Activated CD4-positive, CD25-positive, alpha-beta regulatory T cell treated with anti-CD3 and anti-CD28 coated beads, Interleukin-2, amount 50 U/mL, for 72 hours (primary cell): ENCODE measurements at places on chromosomes 12 and 14.

- DNase-seq, result no peak
Measured at GRCh38 chr12:116076399-116076798, 201.1 kb downstream of the MED13L start.

DNA sequence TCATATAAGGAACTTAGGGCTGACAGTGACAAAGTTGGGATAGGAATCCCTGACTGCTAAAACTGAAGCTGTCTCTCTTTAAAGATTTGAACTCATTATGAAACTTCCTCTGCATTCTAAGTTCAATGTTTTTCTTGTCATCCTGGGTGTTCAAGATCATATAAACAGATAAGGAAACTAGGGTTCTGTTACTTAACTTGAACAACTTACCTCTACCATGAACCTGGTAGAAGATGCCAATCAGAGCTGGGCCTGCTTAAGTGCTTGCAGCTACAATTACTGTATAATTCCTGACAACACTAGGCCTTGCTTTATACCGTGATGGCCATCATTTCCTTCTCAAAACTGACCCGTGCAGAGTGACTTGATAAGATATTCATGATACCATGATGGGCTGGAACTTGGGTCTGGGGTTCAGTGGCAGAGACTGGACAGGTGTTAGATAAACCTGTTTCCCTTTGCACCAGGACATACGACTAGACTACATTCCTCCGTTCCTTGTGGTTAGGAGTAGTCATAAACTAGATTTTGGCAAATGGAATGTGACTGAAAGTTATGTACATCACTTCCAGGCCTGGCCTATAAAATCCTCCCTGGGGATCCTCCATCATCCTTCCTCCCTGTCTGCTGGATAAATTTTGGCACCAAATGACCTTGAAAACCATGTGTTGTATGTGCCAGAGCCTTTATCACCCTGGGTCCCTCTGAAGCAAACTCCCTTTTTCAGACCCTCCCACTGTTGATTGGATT is 172.2 kb upstream of the PRICKLE1 start:
- no peak for DNase-seq

GRCh38 chr12:124517260-124518050 is 50.0 kb downstream of the NCOR2 start:
- DNase-seq, result no peak

GRCh38 chr12:111677186-111677585 is 8.6 kb downstream of the BRAP start:
- no peak for DNase-seq

DNA sequence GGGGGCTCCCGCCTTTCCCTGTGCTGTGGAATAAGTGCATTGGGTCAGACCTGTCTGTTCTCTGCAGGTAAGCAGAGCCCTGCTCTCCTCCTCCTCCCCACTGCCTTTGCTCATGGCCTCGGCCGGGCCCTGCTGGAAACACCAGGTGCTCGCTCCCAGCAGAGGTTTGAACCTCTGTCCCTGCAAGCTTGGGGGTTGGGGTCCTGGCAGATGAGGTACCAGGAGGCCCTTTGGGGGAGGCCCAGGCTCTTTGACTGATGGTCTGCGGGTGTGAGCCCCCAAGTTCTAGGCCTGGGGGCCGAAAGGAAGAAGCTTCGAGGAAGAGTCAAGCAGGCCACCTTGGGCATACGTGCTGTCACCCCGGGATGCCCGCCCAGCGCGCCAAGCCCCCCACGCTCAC is 22.1 kb upstream of the CEP170B start:
- DNase-seq, result no peak

DNA sequence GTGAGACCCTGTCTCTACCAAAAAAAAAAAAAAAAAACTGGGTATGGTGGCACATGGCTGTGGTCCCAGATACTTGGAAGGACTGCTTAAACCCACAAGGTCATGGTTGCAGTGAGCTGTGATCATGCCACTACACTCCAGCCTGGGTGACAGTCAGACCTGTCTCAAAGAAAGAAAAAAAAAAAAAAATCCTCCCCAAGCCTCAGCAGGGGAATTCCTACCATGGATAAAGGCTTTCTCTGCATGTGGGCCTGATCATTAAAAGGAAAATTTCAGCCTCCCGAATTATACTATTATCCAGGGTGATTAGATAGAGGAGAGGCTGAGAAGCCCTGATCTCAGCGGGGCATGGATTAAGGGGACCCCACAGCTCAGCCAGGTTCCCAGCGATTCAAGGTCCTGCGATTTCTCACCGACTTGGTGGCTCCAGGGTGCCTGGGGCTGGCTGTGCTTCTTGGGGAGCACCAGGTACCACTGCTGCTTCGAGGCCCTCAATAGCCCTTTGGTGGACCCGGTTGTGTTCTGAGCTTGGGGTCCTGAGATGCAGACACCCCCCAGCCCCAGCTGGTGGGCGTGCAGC is 5.6 kb downstream of the SH2B3 start:
- DNase-seq, result no peak

- DNase-seq, result no peak
Measured at GRCh38 chr12:76547526-76547925, 12.0 kb downstream of the OSBPL8 start.

- DNase-seq, result no peak
Measured at GRCh38 chr14:80077262-80077661, 134.0 kb downstream of the DIO2 start.

- DNase-seq, result no peak
Measured at GRCh38 chr14:74630881-74631690, 19.0 kb upstream of the LTBP2 start.

GRCh38 chr12:111086947-111087700 is 166.7 kb upstream of the MYL2 start:
- no peak for DNase-seq

DNA sequence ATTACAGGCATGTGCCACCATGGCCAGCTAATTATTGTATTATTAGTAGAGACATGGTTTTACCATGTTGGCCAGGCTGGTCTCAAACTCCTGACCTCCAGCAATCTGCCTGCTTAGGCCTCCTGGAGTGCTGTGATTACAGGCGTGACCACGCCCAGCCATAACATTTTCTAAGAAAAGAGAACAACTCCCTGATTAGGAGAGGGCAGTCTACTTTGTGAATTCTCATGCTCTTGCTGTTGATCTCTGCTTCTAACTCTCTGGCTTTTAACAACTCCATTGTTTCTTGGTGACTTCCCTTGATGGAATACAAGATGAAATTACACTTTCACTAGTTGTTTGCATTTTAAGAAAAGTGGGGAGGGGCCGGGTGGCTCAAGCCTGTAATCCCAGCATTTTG is 33.6 kb downstream of the SSH1 start:
- DNase-seq, result no peak

DNA sequence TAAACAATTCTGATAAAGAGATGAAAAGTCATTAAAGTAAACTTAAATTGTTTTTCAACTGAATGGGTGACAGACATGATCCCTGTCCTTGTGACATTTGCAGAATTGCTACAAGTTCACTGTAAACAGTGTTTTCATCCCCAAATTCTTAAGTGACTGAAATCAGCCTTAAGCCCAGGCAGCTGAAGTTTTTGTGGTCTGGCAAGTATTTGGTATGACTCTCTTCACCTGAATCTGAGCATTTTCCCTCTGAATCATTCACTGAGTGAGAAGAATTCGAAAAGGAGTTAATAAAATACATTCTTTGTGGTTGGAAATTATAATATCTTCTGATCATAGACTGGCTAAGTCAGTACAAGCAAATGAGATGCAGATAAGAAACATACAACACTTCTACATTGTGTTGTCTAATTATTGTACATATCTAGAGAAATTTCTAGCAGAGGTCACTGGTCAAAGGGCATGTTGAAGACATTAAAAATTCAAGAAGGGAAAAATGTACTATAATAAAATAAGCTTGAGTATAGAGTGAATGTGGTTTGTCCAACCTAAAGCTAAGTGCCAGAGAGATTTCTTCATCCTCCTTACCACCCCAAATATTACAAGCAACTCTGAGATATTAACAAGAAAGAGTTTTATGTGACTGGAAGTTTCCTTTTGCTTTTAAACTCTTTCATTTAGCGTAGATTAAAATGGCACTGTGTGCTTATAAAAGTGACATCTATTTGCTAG is 177.8 kb upstream of the DIO2 start:
- DNase-seq, result no peak
